ENCODE measurements at places on chromosomes 1 and 21. TPM values are rescaled to one million over a fixed set of nuclear protein-coding genes. Genes with fewer than 3 reads are reported as not detected.

DNA sequence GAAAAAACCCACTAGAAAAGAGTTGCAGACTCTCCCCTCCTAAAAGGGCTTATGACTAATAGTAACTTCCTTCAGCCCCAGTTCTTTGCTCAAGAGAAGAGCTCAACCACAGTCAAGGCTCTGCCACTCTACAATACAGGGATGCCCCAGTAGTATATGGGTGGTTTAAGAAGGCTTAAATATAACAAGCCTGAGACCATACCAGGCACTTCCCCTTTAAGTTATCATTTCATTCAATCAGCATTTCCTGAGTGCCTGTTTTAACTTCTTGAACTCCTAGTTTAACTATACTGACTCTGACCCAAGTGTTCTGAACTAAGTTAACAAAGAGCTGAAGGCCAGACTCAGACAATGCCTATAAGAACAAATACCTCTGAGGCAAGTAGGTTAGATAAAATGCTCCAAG is 19.8 kb downstream of the PRPF38A start:
- DNase-seq: peak; percentile 13

- DNase-seq: no peak
Measured at GRCh38 chr1:37299216-37299615, 175.2 kb upstream of the ZC3H12A start.

DNA sequence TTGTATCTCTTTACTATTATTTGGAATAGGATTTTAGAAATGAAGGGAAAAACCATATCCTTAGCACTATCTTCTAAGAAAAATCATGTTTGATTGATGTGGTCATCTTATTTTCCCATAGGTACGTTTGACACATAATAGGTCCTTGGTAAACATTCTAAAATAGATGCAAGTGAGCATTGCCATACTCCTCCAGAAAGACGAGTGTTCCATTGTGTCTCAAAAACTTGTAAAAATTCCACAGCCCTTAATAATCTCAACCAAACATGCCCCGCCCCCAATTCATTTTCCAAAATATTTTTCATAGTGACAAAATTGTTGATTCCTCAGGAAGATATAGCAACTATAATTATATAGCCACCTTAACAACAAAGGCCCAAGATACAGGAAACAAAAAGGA is 113.4 kb downstream of the CD247 start:
- DNase-seq: no peak

GRCh38 chr21:21001591-21002100 is 3.4 kb downstream of the NCAM2 start:
- DNase-seq: no peak

GRCh38 chr1:29557066-29557465 is 320.7 kb downstream of the PTPRU start:
- no peak for DNase-seq

DNA sequence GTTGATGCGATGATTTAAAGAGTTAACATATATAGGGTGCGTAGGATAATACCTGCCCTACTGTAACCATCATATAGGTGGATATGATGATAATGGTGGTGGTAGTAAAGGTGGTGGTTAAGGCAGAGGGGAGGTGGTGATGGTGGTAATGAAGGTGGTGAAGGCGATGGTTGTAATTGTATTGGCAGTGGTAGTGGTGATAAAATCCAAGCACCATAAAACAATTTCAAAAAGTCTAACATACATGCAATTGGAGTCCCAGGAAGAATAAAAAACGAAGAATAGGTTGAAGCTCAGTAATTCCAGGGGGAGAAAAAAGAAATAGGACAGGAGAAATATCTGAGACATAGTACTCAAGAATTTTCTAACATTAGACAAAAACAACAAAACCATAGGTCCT is 27.3 kb upstream of the RAB4A start:
- DNase-seq: no peak

GRCh38 chr1:2032737-2033136 is 13.6 kb downstream of the GABRD start:
- no peak for DNase-seq

- DNase-seq: peak; percentile 77
Measured at GRCh38 chr1:56584910-56585528, 5.7 kb upstream of the PLPP3 start.

DNA sequence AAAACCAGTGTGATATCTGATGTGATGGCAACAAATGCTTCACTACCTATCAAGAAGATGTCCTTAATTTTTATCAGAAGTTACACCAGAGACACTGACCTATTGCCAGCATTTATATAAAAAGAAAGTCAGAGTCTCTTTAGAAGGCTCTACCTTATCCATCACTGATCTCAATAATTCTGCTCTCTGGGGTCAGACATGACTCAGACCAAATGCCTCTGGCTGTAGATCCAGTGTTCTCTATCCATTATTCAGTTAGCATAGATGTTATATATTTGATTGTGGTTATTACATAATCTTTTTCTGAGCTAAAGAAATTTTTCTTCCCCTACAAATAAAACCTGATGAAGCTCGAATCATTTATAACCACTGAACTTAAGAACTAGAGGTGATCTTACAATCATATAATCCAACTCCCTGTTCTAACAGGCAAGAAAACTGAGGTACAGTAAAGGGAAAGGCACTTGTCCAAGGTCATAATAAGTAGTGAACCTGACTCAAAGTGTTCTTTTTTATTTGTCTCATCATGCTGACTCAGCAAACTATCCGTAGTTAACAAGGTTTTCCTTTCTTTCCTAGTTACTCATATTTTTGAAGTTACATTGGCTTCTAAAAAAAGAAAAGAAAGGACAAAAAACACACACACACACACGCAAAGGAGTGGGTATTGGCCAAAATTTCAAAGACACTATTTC is 43.6 kb upstream of the ESRRG start:
- DNase-seq: no peak

DNA sequence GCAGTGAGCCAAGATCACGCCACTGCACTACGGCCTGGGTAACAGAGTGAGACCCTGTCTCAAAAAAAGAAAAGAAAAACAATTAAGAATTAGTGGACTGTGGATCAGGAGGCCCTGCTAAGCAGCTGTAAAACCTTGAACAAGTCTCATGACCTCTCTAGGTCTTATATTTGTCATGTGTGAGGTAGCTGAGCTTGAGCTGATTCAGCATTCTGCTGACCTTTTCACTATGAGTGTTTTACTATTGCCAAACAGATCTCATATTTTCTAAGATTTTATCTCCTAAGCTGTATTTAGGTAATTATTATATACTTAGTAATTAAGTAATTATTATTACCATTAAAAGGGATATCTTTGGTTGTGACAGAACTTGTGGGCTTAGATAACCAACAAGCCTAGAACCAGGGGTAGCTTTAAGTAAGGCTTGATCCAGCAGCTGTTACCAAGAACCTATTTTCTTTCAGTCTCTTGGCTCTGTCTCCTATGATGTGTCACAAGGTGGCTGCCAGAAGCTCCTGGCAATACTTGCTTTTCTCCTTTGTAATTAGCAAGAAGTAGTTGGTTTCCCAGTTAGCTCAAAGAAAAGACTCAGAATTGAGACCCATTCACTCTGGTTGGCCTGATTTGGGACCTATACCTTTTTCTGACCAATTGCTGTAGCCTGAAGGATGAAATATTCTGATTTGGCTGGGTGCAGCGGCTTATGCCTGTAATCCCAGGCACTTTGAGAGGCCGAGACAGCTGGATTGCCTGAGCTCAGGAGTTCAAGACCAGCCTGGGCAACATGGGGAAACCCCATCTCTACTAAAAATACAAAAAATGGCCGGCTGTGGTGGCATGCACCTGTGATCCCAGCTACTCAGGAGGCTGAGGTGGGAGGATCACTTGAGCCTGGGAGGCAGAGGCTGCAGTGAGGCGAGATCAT is 8.5 kb upstream of the ZC3H12A start:
- DNase-seq: peak; percentile 49

GRCh38 chr21:44913425-44914175 is 7.1 kb downstream of the ITGB2 start:
- DNase-seq: no peak

DNA sequence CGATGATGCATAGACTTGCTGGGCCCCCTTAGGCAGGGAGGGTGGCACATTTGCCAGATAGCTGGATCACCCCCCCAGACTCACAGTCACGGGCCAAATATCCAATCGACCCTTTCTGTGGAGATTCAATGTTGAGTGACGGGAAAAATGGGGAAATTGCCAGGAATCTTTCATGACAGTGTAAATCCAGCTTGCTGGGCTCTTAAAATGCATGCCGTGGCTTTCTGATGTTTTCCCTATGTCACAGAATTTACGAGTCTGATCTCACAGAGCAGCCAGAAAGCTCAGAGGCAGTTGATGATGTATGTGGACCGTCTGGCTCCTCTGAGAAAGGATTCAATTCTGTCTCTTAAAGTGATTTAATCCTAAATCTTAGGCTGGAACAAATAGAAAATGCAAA is 150.1 kb upstream of the ZNF644 start:
- DNase-seq: no peak

DNA sequence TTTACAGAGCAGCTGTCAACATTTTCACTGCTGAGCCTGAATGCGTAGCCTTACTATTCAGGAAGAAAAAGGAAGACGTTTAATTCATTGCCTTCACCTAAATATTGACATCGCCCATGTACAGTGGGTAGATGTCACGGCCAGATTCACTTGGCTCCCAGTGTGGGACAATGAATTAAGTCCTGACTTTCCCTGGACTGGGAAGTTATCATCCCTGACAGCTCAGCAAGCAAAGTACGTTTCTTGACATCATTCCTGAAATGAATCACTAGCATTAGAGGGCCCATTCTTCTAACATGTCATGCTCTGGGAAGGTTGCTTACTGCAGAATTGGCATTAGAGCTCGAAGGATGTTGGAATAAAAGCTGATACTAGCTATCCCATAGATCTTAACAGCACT is 37.8 kb downstream of the LRRC53 start:
- DNase-seq: peak; percentile 19

DNA sequence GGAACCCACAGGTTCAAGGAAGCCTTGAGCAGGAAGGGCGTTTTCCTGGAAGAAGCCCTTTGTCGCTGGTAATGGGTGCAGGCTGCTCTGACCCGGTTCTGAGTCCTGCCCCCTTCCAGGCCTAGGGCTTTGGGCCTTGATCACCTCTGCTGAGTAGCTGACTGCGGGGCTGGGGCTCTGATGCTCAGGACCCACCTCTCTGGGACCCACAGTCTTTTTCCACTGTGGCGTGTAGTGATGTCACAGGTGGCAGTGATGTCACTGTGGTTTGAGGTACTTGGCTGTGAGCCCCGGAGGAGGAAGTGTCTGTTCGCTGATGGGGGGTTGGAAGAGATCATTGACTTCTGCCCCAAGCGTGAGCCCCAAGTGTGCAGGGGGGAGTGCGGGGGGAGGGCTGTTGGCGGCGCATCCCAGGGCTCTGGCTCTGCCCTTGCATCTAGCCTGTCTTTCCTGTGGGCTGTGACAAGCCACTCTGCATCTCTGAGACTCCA is 6.9 kb downstream of the TNFRSF1B start:
- DNase-seq: peak; percentile 35

The AGT gene
- total RNA-seq: under 0.01 TPM

The SYNJ1 gene
- total RNA-seq: 8.3 TPM

The CXADR gene
- 0.83 TPM for total RNA-seq

The FCGR2B gene
- not detected for total RNA-seq

The OR2G6 gene
- total RNA-seq: not detected

The KCNH1 gene
- total RNA-seq: 0.54 TPM

The GPR3 gene
- total RNA-seq: 0.83 TPM

The FCAMR gene
- total RNA-seq: not detected
